ENCODE measurements at places on chromosomes 4 and X.
A peak's percentile ranks its signal among the peaks of the same experiment; 100 is the strongest.

- no peak for DNase-seq
Observed at GRCh38 chrX:149521438-149521837, 16.3 kb upstream of the IDS start.

DNA sequence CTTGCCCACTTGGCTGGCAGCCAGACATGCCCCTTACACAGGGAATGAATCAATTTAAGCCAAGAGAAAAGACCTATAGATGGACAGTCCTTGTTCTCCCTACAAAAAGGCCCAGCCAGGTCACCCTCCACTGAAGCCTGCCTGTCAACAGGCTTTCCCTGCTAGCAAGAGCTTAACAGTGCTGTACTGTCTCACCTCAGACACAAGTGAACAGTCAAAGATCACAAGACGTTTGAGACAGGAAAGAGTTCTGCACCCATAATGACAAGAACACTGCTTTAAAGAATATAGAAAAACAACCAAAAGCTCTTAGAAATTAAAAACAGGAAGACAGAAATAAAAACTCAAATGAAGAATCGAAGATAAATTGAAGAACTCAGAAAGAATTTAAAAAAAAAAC, 4.6 kb downstream of the RNF175 start:
- no peak for DNase-seq

GRCh38 chrX:68440940-68441339, 7.6 kb upstream of the OPHN1 start:
- DNase-seq: peak; percentile 9

DNA sequence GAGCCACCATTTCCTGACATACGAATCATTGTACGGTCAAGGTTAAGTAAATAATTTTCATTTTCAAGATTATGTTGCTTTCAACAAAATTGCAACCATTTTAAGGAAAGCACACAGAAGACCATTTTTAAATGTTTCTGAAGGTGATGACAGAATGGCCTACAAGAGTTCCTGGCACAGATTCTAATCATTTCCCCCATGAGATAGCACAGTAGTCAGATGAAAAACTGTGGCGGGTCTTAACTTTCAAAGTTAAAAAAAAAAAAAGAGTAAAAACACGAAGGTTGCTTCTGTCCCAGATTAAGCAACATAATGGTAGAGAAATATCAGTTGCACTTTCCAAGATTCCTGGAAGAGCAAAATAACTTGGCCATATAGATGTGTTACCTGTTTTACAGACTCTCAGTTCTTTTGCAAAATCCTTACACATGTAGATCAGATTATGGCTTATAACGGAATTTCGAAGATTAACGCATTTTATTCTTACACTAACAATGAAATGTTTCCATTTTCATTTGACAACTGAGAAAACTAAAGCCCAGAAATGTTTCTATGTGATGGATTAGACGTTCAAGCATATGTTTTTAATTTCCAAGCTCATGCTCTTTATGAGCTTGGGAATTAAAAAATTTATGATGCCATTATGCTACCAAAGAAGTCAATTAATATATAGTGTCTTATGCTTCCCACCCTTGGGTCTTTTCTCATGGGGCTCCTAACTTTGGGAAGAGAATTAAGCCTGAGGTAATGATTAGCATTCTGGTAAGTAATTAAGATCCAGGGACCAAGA, 335.1 kb upstream of the CLNK start:
- DNase-seq: no peak

DNA sequence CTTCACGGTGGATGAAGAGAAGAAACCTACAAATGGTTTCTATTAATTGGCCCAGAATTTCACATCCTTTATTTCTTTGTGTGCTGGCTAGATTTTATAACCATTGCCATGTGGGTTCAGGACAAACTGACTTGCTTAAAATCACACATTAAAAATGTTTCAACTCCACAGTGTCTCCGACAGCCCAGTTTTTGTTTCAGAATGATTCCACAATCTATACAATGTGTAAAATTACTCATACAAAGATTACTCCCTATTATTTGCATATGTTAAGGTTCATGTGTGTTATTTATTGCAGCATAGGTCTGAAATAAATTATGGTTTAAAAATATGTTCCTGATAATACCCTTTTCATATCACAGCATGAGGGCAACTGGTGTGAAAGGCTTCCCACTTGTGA, 20.6 kb downstream of the DCHS2 start:
- no peak for DNase-seq

DNA sequence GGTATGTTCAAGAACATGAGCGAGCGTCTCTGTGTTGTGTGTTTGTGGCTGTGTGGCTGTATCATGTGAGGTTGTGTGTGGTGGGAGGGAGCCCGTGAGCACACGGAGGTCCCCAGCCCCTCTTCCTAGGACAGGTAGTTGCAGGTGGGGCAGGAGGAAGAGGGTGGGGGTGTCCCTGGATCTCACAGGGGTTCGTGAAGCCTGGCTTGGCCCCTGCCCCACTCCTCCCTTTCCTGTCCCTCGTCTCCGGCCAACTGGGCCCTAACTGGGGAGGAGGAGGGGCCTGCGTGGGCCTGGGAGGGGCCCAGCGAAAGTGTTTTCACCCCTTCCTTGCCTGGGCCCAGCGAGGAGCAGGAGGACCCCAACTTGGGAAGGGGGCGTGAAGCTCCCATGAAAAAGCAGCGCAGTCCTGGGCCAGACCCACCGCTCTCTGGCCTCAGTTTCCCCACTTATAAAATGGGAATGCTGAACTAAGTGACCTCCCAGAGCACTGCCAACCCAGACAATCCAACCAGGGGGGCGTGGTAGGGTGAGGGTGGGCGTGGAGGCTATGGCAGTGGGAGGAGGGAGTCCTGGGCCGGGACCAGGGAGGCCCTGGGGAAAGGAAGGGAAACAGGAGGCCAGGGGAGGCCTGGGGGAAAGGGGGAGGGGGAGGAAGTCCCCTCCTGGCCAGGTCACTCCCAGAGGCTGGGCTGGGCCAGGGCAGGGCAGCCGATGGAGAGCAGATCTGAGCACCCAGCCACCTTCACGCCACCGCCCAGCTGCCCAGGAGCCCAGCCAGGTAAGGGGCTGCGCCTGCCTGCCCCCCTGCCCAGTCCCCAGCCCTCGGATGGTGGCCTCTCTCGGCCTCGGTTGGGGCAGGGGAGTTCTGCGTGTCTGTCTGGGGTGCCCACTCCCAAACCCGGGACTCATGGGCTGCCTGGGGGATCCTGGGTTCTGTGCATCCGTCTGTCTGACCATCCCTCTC, at the start of gene AVPR2:
Gene AVPR2 (plus strand): TSS at position 683 of the 967 bp plus-strand sequence. CDS start 473 bp downstream, outside the sequence.
- DNase-seq: no peak

DNA sequence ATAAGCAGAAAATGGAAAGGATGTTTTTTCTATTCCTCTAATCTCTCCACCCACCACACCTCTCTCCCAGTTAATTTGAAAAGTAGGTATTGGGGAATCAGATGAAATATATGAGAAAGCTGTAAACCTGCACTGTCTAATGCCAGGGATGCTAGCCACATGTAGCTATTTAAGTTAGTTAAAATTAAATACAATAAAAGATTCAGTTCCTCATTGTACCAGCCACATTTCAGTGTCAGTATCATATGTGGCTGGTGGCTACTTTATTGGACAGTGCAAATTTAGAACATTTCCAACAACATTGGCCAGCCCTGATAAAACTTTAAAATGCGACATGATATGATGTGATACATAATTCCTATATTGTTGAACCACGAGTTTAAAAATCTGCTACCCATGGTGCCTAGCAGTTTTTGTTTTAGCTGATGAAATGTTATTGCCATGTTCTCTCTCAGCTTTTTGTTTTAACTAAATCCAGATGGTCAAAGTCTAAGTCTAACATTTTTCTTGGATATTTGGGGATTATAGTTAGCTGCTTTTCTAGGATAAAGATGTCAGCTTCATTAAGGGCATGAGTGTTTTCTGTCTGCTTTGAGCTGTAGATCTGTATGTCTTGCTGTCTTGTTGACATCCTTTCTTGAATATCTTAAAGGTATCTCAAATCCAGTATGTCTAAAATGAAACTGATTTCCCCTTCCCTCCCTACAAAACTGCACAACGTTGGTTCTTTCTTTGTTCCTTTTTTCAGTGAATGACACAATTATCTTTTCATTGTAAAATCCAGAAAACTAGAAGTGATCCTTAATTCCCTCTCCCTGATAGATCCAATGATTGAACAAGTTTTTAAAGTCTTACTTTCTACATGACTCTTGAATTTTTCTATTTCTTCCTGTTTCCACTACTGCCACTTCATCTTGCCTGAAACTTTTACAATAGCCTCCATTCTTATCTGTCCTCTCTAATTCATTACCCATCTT, 6.2 kb downstream of the ARFIP1 start:
- DNase-seq: no peak

- DNase-seq: peak; percentile 46
Observed at GRCh38 chrX:78573630-78574029, 85.5 kb downstream of the RTL3 start.

DNA sequence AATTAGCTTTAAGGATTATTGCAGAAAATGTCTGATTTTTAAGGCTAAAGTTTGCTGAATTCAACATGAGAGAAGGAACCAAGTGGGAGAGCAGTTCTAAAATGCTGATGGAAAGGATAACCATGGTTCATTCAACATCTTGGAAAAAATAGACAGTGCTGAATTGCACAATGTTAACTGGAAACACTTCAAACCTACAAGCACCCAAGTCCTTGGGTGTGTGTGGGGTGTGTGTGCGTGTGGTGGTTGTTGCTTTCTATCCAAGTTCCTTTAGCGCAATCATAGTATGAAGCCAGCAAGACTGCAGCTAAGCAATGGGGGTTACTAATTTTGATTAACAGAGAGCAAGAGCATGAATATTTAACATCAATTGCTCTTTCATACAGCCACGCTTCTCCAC, 29.3 kb upstream of the SCOC start:
- no peak for DNase-seq
